ENCODE measurements at places on chromosomes 13 and 19.

GRCh38 chr19:58170860-58171259 is 12.0 kb upstream of the ZNF274 start:
- no peak for DNase-seq

DNA sequence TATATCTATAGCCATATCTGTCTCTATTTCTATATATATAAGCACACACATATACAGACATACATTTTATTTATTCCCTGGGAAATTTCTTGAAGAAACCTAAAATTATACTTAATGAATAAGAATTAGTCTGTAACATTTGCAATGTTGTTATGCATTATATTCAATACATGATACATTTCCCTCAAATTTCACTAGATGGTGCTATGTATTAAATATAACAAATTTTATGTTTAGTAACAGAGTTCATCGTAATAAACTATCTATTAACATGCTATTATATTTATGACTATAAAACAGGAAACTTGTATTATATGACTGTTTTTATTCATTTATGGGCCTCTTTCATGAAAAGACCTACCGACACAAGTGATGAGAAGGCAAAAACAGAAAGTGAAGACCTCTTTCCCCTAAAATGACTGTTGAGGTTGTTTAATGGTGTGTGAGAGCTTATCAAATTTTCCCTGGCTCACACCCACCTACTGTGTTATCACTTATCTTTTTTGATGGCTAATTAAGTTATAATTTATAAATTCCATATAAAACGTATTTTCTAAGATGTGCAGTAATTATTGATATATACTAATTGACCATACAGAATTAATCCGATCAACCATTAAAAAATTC is 881.9 kb downstream of the SLITRK6 start:
- DNase-seq, result no peak

GRCh38 chr19:46599716-46600373 is 1.3 kb upstream of the CALM3 start:
- no peak for DNase-seq

- DNase-seq, result no peak
Observed at GRCh38 chr19:50418176-50419021, at the start of gene SPIB. Gene SPIB, plus strand, starts transcription at chr19:50418938. Its CDS starts 25 bp downstream, at chr19:50418963.

- DNase-seq, result peak; percentile 56
Observed at GRCh38 chr19:22882797-22883196, 50.7 kb downstream of the ZNF723 start.

GRCh38 chr13:106573284-106573846 is 5.4 kb upstream of the ARGLU1 start:
- DNase-seq, result no peak

- peak; percentile 32 for DNase-seq
Observed at GRCh38 chr19:34662919-34663318, 14.0 kb downstream of the SCGB2B2 start.

- DNase-seq, result no peak
Observed at GRCh38 chr13:44921931-44922758, 67.1 kb downstream of the NUFIP1 start.

DNA sequence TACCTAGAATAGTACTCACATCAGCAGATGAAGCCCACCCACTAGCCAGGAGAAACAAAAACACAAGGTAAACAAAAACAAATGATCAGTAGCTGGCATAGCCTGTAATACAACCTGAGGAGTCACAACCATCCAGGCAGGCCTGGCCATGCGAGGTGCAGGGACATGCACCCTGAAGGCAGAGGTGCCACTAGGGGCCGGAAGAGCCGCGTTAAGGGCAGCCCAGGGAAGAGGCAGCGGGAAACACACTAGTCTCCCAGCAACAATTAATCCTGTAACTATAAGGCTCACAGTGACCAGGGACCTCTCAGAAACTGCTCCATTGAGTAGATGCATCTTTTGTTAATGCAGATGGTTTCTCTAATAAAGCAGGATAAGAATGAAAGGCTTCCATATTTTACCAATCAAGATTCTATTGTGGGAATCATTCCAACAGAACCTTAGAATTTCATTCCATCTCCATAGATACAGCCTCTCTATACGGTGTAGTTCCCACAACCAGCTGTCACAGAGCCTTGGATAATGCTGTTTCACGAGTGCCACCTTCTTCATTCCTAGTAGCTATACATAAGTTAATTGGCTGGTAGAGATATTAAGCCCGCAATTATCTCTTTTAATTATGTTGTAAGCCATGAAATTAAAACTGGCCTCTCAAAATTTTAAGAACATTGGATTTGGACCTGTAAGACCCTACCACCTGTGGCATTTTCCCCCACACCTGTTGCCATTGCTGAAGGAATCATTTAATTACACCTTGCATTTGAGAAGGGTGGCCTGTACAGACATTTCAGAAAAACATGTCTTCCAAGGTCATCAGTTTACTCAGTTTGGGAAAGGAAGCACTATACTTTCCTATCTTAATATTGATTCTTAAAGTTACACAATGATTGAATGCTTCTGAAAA is 28.7 kb downstream of the ANKRD10 start:
- DNase-seq, result no peak

- DNase-seq, result no peak
Observed at GRCh38 chr13:81140675-81141074, 799.7 kb upstream of the SPRY2 start.

DNA sequence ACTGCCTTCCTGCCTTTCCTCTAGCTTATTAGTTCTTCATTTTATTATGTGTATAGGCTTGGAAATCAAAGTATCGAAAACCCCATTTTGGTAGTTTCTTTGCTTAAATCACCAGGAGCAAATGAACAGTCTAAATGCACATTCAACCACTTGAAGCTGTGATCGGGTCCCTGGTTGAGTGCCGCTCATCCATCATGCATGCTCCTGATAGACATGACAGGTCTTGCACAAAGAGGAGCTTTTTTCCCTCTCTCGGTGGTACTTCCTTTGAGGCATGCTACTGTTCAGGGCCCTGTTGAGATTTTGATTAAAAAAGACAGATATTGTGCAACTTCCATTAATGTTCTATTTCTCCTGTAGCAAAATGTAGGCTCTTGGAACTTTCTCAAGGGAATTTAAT is 185.8 kb downstream of the OLFM4 start:
- DNase-seq, result no peak

DNA sequence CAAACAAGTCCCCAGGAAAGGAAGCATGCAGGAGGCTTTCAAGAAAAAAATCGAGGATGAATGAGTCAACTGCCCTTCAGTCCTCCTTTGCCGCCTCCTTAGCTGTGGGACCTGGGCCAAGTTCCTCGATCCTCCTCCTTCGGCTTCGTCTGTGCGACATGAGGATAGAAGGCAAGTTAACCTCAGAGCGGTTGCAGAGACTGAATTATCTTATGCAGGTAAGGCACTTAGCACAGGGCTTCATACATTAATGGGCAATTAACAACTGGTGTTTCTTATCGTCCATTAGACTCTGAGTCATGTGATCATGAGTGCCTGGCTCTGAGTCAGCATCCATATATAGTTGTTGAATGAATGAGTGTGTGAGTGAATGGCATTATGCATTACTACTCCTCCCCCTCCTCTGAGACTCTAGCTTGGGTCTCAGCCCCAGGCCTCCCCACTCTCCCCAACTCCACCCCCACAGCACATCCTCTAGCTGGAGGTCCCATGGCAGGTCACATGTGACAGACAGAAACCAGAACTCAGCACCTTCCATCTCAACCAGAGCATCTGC is 1.6 kb upstream of the TTC9B start:
- no peak for DNase-seq

GRCh38 chr19:4500841-4501591 is 17.3 kb downstream of the PLIN4 start:
- DNase-seq, result no peak

- no peak for DNase-seq
Observed at GRCh38 chr19:49614096-49614833, 23.3 kb downstream of the PRR12 start.

DNA sequence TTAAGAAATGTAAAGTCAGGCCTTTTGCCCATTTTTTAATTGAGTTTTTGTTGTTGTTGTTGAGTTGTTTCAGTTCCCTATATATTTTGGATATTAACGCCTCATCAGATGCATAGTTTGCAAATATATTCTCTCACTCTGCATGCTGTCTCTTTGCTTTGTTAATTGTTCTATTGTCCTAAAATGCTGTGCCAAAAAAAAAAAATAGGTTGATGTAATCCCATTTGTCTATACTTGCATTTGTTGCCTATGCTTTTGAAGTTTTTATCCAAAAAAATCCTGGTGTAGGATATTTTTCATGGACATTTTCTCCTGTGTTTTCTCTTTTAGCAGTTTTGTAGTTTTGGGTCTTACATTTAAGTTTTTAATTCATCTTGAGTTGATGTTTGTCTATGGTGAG is 163.3 kb upstream of the STARD13 start:
- DNase-seq, result no peak

GRCh38 chr13:50353651-50354415 is 338.6 kb downstream of the KCNRG start:
- no peak for DNase-seq

DNA sequence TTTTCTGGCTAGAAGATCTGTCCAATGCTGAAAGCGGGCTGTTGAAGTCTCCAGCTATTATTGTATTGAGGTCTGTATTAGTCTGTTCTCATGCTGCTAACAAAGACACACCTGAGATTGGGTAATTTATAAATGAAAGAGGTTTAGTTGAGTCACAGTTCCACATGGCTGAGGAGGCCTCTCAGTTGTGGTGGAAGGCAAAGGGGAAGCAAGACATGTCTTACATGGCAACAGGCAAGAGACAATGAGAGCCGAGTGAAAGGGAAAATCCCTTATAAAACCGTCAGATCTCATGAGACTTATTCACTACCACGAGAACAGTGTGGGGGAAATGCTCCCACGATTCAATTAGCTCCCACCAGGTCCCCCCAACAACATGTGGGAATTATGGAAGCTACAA is 980.4 kb downstream of the SLITRK5 start:
- no peak for DNase-seq

GRCh38 chr19:16627928-16628182 is 149 bp downstream of the MED26 start:
- no peak for DNase-seq

DNA sequence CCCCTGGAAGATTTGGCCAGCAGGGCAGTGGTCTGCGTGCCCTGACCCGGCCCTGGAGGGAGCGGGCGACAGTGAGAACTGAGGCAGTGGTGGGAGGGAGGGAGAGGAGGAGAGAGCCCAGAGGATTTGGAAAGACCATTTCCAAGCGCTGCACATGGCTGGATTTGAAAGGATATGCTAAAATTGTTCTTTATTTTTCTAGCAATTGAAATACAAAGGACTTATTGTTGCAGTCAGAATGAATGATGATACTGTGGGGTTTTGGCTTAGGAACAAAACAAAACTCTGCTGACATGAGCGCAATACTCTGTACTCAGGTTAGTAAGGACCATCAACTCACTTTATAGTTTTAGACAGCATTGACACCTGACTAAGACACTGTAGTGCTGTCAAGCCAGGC is 69.5 kb downstream of the TNFRSF19 start:
- DNase-seq, result no peak

- DNase-seq, result no peak
Observed at GRCh38 chr19:58439576-58440554, at the start of gene ZNF132. Gene ZNF132, minus strand, starts transcription at chr19:58440153. Its CDS starts 332 bp downstream, at chr19:58439821.

GRCh38 chr19:28313633-28314032 is 899.3 kb downstream of the UQCRFS1 start:
- DNase-seq, result no peak

- no peak for DNase-seq
Observed at GRCh38 chr19:15138427-15138826, 31.2 kb downstream of the SYDE1 start.

- DNase-seq, result no peak
Observed at GRCh38 chr13:111552891-111553655, 232.6 kb downstream of the TEX29 start.

GRCh38 chr19:43780706-43781525 is at the start of gene KCNN4:
Gene KCNN4, minus strand, starts transcription at chr19:43780973. Its CDS starts 112 bp downstream, at chr19:43780861.
- DNase-seq, result no peak

GRCh38 chr19:3506384-3507340 is 551 bp downstream of the FZR1 start:
- peak; percentile 27 for DNase-seq

DNA sequence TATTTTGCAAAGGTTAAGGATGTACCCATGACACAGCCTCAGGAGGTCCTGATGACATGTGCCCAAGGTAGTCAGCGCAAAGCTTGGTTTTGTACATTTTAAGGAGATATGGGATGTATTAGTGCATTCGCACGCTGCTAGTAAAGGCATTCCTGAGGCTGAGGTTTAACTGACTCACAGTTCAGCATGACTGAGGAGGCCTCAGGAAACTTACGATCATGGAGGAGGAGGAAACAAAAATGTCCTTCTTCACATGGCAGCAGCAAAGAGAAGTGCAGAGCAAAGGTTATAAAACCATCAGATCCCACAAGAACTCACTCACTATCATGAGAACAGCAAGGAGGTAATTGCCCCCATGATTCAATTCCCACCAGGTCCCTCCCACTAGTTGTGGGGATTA is 1017.4 kb downstream of the EFNB2 start:
- no peak for DNase-seq

- no peak for DNase-seq
Observed at GRCh38 chr13:91240341-91240740, 107.1 kb upstream of the MIR17HG start.

DNA sequence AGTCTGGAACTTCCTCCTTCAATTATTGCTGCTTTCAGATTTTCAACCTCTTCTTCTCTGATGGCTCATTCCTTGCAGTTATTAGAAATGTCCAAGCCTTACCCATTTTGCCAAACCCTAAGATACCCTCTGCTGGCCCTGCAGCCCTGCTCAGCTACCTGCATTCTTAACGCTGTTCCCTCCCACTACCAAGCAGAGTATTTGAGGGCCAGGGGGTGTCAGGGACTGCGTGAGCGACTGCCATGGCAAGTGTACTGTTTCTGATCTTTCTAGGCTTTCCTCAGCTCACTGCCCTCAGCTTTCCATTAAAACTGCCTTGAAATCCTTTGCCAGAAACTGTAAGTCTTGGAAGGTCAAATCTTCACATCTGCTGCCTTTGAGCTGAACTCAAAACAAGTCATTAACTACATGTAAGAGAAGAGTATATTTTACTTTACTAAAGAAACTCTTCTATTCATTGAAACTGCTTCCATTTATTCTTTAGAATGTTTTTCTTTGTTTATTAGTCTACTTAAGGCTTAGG is 41.0 kb downstream of the HS6ST3 start:
- DNase-seq, result no peak

GRCh38 chr13:39512687-39513086 is 90.3 kb downstream of the LHFPL6 start:
- DNase-seq, result no peak

- DNase-seq, result peak; percentile 66
Observed at GRCh38 chr13:112928972-112929782, 39.8 kb upstream of the MCF2L start.
